8988T (cell line): ENCODE measurements at places on chromosomes 4 and X.

- DNase-seq: no peak
Measured at GRCh38 chr4:150906987-150907633, 108.0 kb downstream of the LRBA start.

DNA sequence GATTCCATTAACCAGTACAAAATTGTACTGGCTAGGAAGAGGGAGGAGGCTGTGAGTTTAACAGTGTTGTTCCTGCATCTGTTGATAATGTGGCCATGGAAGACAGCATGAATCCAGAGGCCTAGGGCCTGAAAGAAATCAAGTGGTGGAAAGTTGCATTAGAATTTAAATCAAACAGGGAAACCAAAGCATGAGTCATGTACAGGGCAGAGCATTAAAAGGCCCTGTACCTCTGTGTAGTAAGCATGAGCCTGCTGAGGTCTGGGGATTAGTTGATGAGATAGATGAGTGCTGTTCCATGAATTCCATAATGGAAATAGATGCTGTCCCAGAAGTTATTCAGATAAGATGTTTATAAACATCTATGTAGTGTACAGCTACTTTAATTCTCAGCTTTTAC lies 58.3 kb downstream of the MID1IP1 start:
- no peak for DNase-seq

DNA sequence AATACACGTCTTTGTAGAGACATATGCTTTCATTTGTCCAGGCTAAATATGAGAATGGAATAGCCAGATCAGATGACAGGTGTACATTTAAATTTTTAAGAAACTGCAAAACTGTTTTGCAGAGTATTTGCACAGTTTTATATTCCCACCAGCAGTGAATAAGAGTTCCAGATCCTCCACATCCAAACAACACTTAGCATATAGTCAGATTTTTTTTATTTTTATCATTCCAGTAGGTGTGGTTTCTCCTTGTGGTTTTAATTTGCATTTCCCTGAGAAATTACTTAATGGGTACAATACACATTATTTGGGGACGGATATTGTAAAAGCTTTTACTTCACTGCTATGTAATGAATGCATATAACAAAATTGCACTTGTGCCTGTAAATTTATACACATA lies 56.7 kb upstream of the IRF2 start:
- no peak for DNase-seq

DNA sequence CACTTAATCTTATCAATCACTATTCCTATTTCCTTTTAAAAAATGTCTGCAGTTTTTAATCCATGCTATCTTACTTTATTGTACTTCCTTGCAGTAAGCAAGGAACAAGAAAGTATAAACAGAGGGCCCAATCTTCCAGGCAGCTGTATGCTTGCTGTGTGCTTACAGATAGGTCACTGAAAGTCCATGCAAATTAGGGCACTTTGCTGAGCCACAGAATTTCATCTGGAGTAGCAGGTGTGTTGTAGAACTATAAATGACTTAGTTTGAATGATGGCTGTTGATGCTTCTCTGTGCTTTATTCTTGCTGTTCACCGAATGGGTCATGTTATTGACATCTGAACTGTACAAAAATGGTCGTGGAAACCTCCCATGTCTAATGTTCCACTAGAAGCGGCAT lies 154.6 kb downstream of the ATOH1 start:
- no peak for DNase-seq

GRCh38 chr4:33482773-33483172 lies 2761.5 kb downstream of the ARAP2 start:
- DNase-seq: no peak

DNA sequence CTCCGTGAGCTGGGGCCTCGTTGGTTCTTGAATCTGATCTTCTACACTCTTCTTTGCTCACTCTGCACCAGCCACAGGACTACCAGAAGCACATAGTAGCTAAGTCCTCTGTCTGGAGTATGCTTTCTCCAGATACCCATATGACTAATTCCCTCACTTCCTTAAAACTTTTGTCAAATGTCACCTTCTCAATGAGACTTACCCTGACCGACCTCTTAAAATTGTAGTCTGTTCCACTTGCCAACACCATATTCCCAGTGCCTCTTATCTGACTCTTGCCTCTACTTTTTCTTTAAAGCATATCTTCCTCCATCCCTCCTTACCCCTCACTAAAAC lies 10.0 kb downstream of the PARM1 start:
- DNase-seq: no peak

DNA sequence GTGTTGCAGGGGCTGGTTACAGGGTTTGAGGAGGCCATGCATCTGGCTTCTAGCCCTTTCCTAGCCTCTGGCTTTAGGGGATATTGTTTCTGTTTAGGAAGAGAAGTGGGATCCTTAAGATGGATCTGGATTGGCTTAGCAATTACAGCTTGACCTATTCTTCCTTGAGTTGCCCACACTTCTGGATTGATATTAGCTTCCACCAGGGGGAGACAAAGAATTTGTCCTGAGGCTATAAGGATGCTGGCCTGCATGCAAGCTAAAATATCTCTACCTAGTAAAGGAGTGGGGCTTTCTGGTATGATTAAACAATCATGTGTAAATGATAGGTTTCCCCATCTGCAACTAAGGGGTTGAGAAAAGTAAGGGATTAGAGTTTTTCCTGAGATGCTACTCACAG lies 117.2 kb downstream of the TEX13C start:
- DNase-seq: no peak

DNA sequence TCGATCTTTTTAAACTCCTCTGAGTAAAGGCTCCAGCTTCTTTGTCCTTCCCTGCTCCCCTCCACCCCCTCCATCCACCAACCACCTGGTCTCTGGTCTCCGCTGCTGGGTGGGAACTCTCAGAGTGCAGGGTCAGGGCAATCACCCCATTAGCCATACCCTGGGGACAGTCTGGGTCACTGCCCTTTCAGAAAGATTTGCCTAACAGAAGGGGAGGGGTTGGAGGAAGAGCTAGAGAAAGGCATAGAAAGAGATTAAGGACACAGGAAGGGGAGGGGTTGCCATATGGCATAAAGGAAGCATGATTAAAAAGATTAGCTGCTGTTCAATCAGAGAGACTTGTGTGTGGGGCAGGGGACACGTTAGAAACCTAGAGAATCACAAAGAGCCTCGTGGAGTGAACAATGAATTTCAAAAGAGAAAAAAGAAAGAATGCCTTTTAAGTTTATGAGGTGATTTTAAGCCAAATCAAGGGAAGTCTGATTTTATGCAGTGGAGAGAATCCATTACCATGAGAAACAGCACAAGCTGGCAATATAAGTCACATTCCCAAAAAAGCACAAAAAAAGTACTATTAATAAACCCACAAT lies 115.5 kb upstream of the ACSL4 start:
- DNase-seq: no peak

DNA sequence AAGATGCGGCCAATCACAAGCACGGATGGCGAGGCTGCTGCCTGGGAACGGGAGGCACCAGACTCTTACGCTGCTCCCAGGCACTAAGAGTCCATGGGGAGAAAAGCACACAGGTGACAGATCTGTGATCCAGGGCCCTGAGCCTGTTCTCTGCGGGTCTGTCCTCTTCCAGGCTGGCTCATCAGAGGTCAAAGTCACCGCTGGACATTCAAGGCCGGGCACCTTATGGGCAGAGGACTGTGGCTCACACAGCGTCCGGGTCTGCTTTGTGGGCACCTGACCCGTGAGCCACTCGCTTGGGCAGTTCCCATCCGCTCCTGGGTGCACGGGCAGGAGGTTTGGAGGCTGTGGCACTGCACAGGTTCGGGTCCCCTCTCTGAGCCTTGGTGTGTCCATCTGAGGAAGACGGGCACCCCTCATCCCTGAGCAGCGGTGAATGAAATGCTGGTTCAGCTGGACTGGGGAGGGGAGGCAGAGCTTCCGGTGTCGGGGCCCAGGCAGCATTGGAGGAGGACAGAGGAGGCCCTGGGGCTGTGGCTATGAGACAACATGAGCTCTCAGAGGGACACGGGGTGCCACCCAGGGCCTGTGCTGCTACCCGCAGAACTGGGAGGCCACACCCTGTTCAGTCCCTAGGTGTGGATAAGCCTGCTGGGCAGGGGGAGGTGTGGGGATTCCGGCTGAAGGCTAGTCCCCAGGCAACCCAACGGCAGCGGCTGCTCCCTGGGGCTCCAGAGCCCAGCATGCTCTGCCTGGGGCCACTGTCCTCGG lies 61.2 kb upstream of the AFAP1 start:
- DNase-seq: no peak

GRCh38 chr4:143726714-143727113 lies 26.2 kb upstream of the FREM3 start:
- no peak for DNase-seq

DNA sequence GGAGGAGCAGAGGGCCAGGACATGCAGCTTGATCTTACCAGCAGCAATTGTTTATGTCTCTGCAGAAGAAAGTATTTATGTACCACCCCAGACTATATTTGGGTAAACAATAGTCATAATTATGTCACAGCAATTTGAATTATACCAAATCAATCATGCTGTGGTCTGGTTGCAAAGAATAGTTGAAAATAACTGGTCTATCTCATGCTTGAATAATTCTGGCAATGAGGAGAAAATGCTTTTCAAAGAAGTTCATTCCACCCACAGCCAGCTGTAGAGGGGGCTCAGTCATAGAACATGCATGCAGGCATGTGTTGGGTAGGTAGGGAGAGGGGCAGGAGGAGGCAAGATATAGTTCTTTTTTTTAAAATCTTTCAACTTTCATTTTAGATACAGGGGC lies 399.2 kb downstream of the IL15 start:
- DNase-seq: no peak

DNA sequence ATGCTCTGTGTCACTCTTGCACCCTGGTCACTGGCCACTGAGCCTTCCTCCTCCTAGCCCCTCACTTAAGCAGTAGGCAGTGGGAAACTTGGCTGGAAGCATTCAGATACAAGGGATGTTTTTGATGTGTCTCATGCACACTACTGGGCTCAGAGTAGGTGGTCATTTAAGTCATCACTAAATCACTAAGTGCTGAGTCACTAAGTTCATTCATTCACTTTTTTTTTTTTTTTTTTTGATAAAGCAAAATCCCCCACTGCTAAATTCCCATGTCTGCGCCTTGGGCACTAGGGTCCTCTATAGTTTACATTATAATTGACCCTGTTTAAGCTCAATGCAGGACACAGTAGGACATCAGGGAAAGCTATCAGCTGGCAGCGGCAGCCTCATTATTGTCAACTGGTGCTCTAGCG lies 182.4 kb upstream of the MBNL3 start:
- no peak for DNase-seq
